ENCODE measurements at places on chromosomes 1 and 21.

- DNase-seq = no peak
Observed at GRCh38 chr1:192010406-192010805, 147.9 kb upstream of the RGS18 start.

- no peak for DNase-seq
Observed at GRCh38 chr1:207421078-207421477, 33.0 kb upstream of the CR2 start.

DNA sequence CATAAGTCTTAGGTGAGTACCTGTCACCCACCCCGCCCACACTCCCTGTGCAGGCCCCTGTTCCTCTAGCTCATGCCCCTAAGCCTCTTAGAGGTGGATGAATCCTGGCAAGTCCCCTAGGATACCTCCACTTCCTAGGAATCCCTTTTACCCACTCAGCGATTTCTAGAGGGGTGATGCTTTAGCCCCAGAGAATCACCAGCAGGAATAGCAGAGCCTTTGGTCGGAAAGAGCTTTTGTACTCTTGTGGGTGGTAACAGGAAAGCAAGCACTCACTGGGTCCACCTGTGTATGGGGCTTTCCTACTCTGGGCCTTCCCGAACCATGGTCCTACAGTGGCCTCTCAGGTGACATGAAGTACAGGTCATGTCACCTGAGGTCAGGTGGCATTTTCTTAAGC, 172.4 kb downstream of the CLIC6 start:
- no peak for DNase-seq

- no peak for DNase-seq
Observed at GRCh38 chr1:217348960-217349664, 281.8 kb downstream of the GPATCH2 start.

All from endothelial cell of umbilical vein (primary cell).